ENCODE measurements at places on chromosomes 13 and 19.

- DNase-seq: no peak
Measured at GRCh38 chr13:28337166-28338005, 157.5 kb downstream of the FLT1 start.

DNA sequence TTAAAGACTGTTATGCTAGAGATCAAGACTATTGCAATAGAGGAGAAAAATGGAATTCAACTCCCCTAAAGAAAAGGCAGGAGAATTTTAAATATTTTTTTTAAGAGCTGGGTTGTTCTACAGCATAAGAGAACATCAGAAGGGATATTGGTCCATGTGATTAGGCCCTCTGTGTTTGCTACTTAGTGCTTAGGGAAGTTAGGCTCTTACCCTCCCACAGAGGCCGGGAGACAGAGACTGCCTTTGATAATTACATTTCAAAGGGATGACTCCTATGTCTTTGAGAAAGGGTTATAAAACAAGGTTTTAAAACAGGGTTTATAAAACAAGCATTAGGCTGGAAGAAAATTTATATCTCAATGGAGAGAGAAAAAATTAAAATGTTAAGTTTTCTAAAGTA lies 1248.1 kb upstream of the PCDH20 start:
- no peak for DNase-seq

GRCh38 chr13:73054712-73055111 lies 4.1 kb upstream of the KLF5 start:
- DNase-seq: no peak

DNA sequence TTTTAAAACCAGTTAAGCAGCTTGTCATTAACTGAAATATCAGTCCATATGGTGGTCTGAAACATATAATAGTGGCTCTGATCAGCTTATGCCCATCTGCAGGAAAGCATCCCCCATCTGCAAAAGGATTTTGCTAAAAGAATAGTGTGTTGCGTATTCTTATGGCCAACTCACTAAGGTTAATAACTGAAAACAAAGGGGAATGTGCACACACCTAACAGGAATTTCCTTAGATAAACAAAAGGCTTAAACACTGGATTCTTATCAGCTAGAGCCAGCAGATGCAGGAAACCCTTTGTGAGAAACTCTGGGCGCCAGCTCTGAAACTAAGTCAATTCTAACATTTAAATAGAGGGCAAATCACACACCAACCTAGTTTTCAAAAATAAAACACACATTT lies 22.1 kb downstream of the VPS36 start:
- no peak for DNase-seq

DNA sequence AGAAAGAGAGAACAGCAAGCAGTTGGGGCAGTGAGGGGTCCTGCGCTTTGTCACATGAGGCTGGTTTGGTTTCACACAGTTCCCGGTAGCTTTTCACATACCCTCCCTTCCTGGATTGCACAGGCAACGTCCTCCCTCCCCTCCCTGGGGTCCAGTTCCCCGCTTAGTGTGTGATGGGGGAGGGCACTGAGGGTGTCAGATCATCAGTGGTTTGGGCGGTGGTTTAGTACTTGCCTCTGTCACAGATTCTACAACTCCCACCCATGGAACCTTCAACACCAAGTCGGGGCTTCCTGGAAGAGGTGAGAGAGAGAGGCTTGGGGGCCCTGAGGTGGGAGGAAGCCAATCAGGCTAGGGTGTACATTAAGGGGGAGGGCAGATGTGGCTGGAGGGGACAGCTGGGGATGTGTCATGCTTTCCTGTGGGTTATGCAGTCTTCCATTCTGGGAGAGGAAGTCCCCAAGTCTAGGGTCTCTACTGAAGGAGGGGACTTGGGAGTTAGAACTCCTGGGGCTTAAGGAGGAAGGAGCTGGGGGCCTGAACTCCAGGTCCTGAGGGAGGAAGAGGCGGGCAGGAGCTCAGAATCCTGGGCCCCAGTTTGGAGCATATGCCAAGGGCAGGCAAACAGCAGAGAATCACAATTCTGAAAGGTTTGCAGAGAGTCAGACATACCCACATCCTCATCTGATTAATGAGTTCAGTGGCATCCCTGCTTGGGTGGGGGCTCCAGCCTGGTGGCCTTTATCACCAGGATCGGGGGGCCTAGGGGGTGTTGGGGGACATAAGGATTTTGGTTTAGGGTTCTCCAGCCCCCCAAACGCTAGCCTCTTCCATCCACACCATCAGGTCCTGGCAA lies at the start of gene NKG7:
TSS of gene NKG7 (minus strand) at position 6 of the 856 bp plus-strand sequence. CDS start 119 bp downstream, outside the sequence.
- DNase-seq: no peak

DNA sequence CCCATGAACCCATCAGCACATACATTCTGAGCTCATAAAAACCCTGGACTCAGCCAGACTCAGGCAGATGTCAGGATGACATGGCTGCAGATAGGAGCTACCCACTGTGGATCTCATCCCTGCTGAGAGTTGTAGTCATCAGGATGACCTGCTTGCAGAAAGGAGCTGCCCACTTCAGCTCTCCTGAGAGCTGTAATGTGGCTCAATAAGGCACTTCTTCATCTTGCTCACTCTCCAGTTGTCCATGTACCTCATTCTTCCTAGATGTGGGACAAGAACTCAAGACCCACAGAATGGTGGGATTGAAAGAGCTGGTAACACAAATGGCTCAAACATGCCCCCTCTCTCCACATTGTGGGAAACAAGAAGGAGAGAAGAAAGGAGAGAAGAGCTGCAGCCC lies 58.2 kb downstream of the SLITRK1 start:
- no peak for DNase-seq

GRCh38 chr13:87893186-87893585 lies 222.0 kb downstream of the SLITRK5 start:
- no peak for DNase-seq

DNA sequence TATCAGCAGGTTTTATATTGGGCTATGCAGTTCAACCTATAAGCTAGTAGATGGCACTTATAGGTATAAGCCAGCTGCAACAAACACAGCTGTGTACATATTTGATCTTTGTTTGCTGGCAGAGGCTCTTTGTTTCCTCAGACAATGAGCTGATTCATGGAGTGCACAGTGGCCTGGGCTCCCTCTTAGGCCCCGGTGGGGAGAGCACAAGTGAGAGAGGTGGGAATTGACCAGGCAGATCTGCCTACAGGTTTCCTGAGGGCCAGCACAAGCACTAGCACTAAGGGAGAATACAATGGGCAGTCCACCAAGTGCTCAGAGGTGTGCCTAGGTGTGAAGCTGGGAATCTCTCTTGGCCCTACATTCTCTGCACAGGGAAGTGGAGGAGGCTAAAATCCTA lies 1390.7 kb downstream of the SLITRK5 start:
- no peak for DNase-seq

DNA sequence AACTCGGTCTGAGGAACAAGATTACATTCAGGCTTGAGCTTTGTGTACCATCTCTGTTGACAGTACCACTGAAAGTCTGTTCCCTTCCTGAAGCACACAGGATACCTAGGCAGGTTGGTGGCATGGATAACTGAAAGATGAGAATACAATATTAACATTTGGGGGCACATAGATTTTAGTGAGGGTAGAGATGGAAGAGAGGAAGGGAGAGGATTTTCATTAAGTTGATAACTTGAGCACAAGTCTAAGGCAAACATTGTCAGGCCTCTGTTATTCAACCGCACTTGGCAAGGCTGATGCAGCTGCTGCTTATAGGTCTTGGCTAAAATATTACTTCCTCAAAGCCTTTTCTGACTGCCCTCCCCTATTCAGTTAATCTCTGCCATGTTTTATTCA lies 10.9 kb downstream of the MIR17HG start:
- DNase-seq: no peak

- DNase-seq: no peak
Measured at GRCh38 chr13:39363382-39363772, 239.6 kb downstream of the LHFPL6 start.

DNA sequence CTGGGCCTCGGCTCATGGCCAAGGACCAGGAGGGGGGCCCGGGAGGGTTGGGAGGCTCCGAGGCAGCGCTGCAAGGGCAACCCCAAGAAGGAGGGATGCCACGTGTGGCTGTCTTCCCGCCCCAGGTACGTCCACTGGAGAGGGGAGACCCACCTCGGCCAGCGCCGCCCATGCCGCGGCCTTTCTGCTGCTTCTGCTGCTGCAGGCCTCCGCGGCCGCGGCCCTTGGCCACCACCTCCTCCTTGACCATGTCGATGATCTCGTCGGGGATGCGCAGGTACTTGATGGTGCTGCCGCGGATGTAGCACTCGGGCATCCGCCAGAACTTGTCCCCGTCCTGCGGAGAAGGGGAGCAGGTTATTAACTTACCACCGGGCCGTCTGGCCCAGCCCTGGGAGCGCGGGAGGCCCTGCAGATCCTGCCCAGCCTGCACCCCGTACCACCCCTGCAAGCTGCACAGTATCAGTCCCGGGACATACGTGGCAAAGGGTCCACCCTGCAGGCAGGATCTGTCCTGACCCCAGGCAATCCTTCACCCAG lies 13.3 kb downstream of the LSM4 start:
- no peak for DNase-seq

GRCh38 chr19:5567970-5568407 lies 236 bp upstream of the TINCR start:
- DNase-seq: no peak

DNA sequence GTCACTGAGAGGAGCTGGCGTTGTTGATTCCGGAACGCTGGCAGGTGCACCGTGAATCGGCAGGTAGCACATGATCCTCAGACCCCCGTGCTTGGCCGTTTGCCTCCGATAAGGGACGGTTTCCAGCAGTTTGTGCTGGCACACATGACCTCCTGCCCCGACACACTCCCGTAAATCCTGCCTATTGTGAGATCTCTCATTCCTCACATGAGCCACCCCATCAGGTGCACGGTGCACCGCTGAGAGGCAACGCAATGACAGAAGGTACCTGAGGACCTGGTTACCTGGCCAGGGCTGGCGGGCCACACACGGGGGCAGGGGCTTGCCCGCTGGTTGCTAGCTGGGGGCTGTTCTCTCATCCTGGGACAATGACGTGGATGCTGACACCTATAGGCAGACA lies 2.1 kb upstream of the ADPRHL1 start:
- no peak for DNase-seq

- DNase-seq: no peak
Measured at GRCh38 chr19:3842948-3843347, 25.9 kb downstream of the ZFR2 start.

DNA sequence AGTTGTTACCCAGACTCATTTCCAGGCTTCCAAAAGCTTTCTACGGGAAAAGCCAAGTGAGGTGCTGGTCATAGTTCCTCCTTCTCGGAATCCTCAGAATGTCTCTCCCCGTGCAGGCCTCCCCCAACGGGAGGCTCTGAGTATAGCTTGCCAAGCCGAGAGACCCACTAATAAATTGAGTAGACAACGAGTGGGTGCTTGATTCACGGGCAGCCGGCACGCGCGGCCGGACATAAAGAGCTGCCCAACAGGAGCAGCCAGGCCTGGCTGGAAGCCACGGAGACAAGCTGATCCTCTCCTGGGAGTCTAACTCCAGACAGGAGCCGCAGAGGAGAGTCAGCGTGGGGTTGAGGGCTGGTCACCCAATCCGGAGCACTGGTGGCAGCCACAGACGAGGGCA lies 43.4 kb upstream of the MEDAG start:
- DNase-seq: peak; percentile 22

- no peak for DNase-seq
Measured at GRCh38 chr13:30193279-30194234, 113.8 kb downstream of the KATNAL1 start.

- no peak for DNase-seq
Measured at GRCh38 chr13:111210544-111211469, 95.7 kb downstream of the ARHGEF7 start.

DNA sequence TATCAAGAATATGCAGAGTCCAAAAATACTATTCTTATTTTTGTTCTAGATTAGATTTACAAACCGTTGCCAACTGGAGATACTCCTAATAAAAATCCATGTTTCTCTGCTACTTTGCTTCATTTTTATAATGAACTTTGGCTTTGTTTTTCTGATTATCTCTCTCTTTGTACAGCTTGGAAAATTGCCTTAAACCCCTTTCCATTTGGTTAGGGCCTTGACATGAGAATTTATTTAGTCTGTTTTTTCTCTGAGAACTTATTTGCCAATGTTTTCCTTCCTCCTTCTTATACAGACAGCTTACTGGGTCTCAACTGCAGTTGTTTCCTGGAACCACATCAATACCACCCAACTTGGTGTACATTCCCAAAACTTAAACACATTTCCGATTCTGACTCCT lies 555.4 kb downstream of the SLITRK6 start:
- no peak for DNase-seq

GRCh38 chr13:37460166-37460565 lies 138.4 kb downstream of the POSTN start:
- DNase-seq: no peak

DNA sequence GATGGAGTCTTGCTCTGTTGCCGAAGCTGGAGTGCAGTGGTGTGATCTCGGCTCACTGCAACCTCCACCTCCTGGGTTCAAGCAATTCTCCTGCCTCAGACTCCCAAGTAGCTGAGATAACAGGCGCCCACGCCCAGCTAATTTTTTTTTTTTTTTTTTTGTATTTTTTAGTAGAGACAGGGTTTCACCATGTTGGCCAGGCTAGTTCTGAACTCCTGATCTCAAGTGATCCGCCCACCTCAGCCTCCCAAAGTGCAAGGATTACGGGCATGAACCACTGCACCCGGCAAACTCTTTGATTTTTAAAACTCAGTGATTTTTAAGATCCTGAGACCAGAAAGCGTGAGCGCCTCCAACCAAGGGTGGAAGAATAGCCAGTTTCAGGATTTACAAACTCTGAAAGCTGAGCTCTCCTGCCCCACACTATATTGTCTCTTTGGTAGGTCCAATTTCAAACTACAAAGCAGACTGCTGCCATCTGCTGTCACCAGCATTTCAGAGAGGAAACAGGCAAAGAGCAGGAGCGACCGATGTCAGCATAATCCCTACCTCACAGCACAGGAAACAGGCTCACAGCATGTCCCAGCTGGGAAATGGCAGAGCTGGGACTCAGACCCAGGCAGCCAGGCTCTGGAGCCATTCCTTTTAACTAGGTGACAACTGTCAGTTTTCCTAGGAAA lies 9.2 kb downstream of the NOSIP start:
- no peak for DNase-seq

- no peak for DNase-seq
Measured at GRCh38 chr19:478236-478903, 17.5 kb upstream of the SHC2 start.

- no peak for DNase-seq
Measured at GRCh38 chr13:31968473-31968872, 63.1 kb upstream of the FRY start.

GRCh38 chr19:3556978-3557460 lies 367 bp downstream of the MFSD12 start:
- peak; percentile 36 for DNase-seq

DNA sequence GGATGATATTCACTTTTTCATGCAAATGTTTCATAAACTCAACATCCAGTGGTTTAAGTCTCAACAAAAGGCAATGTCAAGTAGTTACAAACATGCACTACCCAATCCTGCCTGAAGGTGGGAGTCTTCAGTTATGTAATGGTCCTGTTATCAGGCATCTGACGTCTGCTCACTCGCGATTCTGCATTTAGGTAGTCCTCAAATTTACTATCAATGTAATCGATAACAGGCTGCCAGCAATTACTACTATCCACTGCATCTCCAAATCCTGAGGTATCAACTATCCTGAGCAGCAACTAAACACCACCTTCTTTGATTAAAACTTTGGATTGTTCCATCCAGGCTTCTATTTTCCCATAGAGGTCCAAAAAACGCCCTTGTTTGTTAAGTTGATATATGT lies 51.2 kb downstream of the NLRP12 start:
- DNase-seq: peak; percentile 78

Data from WTC11 (cell line).